ENCODE measurements at places on chromosomes 3 and 15.

GRCh38 chr3:127734754-127735473 lies 62.2 kb downstream of the ABTB1 start:
- DNase-seq, result no peak

DNA sequence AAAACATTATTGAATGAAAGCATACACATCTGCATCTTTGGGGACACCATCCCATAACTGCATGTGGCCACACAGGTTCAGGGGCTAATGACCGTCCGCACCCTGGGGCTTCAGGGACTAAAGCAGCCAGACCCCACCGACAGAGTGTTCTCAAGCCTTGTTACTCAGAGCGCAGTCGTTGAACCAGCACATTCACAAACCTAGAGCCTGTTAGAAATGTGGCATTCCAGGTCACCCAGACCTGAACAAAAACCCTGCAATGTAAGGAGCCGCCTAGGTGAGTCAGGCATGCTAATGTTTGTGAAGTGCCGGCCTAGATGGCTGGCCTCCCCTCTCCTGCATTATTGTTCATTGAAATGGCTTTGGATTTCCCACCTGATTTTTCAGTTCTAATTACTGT lies 52.3 kb upstream of the HACD2 start:
- no peak for DNase-seq

DNA sequence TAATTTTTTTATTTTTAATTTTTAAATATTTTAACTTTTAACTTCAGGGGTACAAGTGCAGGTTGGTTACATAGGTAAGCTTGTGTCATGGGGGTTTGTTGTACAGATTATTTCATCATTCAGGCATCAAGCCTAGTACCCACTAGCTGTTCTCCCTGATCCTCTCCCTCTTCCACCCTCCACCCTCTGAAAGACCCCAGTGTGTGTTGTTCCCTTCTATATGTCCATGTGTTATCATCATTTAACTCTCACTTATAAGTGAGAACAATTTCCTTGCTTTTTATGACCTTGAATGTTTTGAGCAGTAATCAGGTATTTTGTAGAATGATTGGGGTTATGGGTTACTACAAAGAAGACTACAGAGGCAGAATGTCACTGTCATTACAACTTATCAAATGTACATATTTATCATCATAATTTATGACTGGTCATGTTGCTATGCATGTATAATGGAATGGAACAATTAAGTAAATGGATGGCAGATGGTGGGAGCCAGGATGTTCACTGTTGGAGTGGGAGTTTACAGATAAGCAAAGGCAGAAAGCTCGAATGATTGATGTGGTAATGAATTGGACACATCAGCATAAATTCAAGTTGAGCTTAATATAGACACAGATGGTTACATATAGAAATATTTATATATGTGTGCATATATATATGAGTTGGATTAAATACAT lies 563.8 kb upstream of the ROBO1 start:
- no peak for DNase-seq

DNA sequence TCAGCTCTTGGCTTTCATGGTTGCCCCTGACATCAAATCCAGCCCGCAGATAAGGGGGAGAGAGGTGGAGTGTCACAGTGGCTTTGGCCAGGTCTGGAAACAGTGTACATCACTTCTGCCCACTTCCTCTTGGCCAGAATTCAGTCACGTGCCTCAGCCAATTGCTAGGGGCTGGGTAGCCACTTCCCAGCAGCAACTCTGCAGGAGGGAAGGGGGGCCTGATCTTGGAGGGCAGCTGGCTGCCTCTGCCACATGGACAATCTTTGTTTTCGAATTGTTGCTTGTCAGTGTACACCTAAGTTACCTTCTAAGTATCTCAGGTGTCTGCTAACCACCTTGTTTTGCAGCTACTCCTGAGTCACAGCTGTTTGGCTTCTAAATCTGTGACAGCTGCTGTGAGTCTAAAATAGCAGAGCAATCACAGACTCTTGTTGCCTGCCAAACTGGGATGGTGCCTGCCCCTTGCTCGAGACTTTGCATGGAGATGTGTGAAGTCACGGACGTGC lies 41.0 kb upstream of the LIMD1 start:
- DNase-seq, result no peak

GRCh38 chr15:51079226-51079625 lies 15.5 kb downstream of the TNFAIP8L3 start:
- DNase-seq, result no peak

GRCh38 chr3:5296362-5296761 lies 108.9 kb downstream of the EDEM1 start:
- DNase-seq, result no peak

GRCh38 chr3:18424213-18424728 lies 868 bp downstream of the SATB1 start:
- no peak for DNase-seq

GRCh38 chr3:107328069-107328468 lies 49.2 kb upstream of the CCDC54 start:
- DNase-seq, result no peak

DNA sequence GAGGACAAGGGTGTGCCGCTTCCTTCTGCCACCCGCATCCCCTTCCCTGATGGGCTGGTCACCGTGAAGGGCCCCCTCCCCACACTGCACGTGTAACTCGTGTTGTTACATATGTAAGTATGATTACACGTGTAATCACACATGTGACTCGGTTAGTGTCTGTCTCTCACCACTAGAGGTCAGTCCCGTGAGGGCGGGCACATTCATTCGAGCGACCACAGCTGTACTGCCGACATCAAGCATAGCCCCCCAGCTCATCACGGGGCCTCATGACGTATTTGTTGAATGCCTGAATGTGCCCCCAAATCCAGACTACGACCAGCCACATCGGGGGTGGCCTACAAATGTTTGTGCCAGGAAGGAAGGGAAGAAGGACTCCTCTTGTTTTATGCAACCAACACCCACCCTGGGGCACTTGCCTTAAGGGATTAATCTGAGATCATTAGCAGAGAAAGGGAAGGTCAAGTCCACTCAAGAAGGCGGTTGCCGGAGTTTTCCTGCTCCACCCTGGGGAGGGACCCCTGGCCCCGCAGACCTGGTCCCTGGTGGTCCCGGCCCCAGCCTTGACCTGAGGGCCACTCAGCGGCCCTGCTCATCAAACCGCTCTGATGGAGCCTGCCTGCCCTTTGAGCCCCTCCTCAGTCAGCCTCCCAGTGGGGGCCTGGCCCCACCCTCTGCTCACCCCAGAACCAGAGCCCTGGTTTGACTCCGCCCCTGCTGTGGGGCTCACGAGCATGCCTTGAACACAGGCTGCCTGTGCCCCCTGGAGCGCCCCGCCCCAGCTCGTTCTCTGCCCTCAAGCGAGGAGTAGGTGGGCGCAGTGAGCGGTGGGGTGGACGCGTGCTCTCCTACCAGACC lies 52.8 kb downstream of the RGMA start:
- peak; percentile 21 for DNase-seq

Data from T follicular helper cell (primary cell).